ENCODE measurements at places on chromosomes 1 and 21.

GRCh38 chr1:237811633-237812032 is 79.1 kb downstream of the ZP4 start:
- no peak for DNase-seq

DNA sequence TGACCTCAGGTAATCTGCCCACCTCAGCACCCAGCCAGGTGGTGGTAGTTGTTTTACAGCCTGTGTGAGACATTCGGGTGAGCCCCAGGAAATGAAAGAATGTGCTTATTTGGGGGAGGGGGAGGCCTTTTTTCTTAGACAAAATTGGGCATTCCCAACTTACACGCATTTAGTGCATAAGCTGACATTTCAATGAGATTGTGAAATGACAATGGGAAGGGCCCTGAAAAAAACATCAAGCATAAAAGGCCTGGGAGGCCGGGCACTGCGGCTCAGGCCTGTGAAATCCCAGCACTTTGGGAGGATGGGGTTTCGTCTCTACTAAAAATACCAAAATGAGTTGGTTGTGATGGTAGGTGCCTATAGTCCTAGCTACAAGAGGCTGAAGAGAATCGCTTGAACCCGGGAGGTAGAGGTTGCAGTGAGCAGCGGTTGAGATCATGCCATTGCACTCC is 5.0 kb downstream of the GAS5 start:
- peak; percentile 19 for DNase-seq

GRCh38 chr1:86435327-86435726 is 11.4 kb downstream of the CLCA2 start:
- DNase-seq = no peak

GRCh38 chr21:17794518-17795145 is 24.5 kb downstream of the C21orf91 start:
- DNase-seq = no peak

- DNase-seq = no peak
These were observed 136.1 kb downstream of the TGFB2 start for GRCh38 chr1:218481116-218481775.

DNA sequence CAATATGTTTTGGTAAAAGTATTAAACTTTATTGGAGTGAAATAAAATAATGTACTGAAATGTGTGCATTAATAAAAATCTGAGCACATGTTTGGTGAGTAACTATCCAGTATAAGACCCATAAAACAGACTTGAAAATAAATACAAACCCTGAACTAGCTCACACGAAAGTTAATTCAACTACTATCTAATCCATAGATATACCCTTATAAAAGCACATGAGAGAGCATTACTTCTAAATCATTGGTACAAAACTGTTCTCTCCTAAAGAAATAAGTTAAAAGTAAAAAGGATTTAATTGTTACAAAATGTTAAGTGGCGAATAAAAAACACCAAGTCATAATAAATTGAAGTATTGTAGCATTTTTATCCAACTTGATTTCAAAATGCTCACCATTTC is 295.6 kb downstream of the PTPRC start:
- no peak for DNase-seq

DNA sequence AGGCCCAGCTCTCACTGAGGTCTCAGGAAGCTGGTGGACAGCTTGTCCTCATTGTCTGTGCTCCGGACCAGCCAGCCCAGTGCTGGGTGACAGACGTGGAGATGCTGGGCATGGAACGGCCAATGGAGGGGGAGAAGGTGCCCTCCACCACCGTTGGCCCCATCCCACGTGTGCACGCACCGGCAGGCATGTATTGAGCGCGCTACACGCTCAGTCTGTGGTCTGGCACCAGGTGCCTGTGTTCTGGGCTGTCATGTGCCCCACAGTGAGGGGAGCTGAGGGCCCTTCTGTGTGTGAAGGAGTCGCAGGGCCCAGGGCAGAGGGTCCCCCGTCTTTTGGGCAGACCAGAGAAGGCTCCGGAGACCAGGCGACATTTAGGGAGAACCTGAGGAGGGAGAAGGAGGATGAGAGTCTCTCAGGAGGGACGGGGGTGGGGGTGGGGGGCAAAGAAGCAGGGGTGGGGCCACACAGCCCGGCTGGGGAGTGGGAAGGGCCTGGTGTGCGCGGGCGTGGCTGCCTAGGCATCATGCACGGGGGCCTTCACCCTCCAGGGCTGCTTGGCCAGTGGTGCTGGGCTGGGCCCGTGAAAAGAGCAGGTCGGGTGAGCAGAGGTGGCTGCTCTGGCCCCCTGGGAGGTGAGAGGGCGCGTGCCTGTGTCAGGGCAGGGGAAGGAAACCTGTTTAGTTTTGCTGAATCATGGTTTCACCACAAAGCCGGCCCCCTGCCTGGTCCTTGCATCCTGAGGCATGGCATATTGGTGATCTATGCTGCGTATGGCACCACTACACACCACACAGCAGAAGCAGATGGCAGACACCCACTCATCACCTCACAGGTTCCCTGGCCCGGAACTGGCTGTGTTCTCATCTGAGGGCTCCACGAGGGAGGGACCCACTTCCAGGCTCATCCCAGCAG is 86.7 kb upstream of the TTC34 start:
- DNase-seq = no peak

GRCh38 chr1:59115865-59116264 is 181.0 kb upstream of the FGGY start:
- no peak for DNase-seq

- DNase-seq = no peak
These were observed 36.7 kb upstream of the GOLT1A start for GRCh38 chr1:204250428-204251030.

DNA sequence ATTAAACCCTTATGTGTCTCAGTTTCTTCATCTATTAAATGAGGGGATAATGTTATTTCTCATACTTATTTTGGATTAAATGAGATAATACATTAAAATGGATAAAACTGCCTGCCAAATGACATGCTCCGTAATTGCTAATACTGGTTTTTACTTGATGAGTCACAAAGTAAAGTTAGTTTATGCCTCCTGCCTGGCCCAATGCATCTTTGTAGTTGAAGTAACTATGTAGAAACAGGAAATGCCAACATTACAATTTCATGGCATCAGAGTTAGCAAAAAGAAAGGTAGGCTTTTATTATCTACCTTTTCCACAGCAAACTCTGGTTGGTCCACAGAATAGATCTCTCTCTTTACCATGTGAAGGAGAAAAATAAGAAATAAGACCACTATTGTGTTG is 214.5 kb downstream of the TBX15 start:
- no peak for DNase-seq
